ENCODE measurements at places on chromosomes 2 and 18. TPM values are rescaled to one million over a fixed set of nuclear protein-coding genes. Genes with fewer than 3 reads are reported as not detected.

REEP1 gene
- 1.6 TPM for total RNA-seq

FSHR gene
- total RNA-seq: not detected

DNA sequence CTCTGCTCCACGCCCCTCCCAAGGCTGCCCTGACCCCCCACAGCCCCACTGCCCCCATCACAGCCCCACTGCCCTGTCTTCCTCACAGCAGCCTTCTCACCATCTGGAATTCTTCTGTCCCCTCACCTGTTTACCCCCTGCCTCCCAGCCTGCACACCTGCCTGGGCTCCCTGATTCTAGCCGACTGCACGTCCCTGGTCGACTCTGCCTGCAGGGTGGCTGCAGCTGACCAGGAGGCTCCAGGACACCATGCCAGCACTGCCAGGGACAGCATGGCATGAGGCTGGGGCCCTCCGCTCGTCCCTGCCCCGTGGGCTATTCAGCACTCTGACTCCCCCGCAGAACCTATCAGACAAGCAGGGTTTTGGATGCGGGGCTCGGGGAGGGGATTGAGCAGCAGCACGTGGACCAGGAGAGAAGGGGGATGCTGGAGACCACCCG, 254.1 kb downstream of the HDAC4 start:
- DNase-seq: no peak

- no peak for DNase-seq
These were observed 251.0 kb upstream of the CHAC2 start for GRCh38 chr2:53516650-53517049.

- no peak for DNase-seq
These were observed 79.3 kb upstream of the TMEM247 start for GRCh38 chr2:46400016-46400415.

GRCh38 chr18:26405190-26405801, 143.1 kb downstream of the KCTD1 start:
- peak; percentile 36 for DNase-seq

- no peak for DNase-seq
These were observed 67.5 kb downstream of the CDH20 start for GRCh38 chr18:61400716-61401115.

GRCh38 chr2:73451263-73451972, 65.8 kb downstream of the ALMS1 start:
- DNase-seq: no peak

All from GM23338 (cell line).